ENCODE measurements at places on chromosomes 4 and X.

DNA sequence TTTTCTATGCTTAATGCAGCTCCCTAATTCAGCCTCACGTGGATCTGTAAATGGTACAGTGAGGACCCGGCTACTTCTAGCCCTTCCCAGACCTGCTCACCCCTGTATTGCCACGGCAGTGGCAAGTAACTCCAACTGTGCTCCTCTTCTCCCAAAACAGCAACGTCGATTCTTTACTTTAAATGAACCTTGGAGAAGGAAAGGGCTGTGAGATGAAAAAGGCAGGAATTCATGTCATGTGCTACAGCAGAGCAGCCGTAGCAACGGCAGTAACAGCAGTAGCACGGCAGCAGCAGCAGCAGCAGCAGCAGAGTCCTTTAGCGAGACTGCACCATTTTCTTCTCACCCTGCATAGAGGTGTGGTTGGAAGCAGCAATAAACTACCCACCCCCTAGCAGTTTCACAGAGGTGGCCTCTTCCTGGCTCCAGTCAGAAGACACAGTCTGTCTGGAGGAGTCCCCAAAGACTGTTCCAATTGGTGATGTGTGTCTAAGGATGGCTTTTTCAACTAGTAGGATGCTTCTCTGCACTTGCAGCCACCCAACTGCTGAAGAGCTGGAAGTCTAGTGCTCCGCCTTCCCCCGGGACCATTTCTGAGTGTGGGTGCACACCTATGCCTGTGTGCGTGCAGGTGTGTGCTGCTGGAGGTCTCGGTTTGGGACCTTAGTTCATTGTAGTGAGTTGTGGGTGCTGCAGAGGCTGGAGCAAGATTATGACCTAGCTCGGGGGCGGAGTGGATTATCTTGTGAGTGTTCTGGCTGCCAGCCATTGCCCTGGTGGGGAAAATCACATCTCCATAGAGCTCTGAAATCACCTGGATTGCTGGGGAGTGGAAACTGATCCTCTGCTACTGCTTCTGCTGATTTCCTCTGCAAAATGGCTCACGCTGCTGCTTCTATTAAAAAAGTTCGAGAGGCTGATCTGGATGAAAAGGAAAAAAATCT is 67.2 kb downstream of the ANK2 start:
- no peak for DNase-seq

DNA sequence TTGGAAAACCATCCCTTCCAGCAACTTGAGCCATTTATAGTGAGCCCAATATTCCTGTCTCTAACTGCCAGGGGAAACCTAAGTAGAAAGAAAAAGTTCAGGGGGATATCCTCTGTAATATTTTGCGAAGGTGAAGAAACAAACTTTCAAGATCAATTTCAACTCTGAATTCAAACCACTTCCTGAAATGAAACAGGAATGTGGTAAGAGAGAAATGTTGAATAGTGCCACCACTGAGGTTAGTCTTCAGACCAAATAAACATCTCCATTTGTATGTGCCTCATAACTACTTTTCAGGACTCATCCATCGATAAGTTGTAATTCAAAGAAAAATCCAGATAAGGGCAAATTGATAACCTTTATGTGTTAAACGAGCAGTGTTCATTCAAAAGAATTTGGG is 128.7 kb downstream of the GABRB1 start:
- no peak for DNase-seq

- DNase-seq = no peak
Observed at GRCh38 chrX:43493756-43494155, 162.3 kb upstream of the MAOA start.

DNA sequence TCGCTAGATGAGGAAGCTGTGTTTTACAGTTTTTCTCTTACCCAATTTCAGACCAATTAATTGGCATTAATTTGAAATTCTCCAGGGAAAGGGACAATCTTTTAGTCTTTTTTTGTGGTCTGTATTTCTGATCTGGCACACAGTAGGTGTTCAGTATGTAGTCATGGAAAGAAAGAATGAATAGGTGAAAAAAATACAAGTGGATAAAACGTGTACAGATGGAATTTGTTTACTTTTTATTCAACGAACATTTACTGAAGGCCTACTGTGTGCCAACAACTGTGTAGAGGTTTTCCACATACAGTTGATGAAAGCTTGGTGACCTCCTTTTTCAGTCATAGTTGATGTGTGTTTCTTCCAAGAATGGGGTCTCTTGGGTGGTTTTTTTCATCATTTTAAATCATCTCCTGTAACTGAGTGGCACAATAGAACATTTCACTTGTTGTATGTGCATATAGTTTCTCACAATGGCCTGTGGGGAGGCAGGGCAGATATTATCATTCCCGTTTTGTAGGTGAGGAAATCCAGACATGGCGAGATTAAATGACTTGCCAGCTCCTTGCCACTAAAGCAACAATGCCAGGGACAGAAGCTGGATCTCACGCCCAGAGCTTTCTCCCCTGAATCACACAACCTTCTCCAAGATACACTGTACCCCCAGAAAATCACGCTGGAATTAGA is 102.4 kb downstream of the CEP135 start:
- no peak for DNase-seq

DNA sequence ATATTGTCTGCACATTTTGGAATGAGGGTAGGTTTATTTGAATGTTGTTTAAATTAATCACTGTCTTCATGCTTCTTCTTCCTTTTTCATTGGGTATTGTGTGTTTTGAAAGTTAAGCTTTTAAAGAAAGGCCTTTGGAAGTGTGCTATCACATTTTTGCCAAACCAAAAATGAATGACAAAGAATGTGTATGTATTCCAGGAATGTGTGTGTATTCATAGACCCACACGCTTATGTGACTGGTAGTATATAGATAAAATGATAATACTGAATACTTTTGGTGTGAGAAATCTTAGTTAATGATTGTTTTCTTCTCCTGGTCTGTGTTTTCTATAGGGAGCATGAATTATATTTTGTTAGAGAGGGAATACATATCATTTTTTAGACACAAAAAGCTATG is 404.4 kb downstream of the TLL1 start:
- no peak for DNase-seq

GRCh38 chr4:5756271-5756670 is 45.3 kb downstream of the EVC start:
- no peak for DNase-seq

- no peak for DNase-seq
Observed at GRCh38 chr4:85790582-85790981, 315.6 kb downstream of the ARHGAP24 start.

Data from left ventricle myocardium inferior (tissue), 1 donor.